ENCODE measurements at places on chromosomes 13 and 19.
A peak's percentile ranks its signal among the peaks of the same experiment; 100 is the strongest.

GRCh38 chr13:97548138-97548537 is 114.2 kb downstream of the RAP2A start:
- DNase-seq: no peak

DNA sequence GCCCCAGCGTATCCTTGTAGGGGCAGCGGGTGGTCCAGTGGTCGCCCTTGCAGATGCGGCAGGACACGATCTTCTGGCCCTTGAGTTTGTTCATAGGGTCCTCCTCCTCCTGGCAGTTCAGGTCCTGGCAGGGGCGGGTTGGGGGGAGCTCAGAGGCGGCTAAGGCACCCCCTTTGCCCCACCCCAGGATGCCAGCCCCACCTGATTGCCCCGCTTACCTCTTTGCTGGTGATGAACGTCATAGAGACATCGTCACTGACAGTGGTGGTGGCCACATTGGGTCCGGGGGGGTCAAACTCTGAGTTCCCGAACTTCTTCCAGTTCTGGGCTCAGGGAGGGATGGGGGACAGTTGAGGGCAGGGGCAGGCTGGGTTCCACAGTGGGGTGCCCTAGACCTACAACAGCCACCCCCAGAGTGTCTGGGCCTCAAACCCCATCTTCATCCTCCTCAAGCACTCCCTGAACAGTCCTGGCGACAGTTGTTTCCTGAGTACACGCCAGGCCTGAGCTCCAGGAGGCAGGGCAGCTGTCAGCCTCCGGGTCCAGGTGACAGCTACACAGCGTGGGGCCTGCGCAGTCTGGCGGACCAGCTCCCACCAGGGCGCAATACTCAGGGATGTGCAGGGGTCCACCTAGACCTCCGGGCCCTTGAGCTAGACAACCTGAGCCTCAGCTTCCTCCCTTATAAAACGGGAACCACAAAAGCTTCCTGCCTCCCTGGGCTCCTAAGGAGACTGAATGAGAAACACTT is 2.7 kb downstream of the EIF3G start:
- DNase-seq: no peak

- peak; percentile 35 for DNase-seq
Observed at GRCh38 chr19:1651568-1652291, 685 bp downstream of the TCF3 start.

DNA sequence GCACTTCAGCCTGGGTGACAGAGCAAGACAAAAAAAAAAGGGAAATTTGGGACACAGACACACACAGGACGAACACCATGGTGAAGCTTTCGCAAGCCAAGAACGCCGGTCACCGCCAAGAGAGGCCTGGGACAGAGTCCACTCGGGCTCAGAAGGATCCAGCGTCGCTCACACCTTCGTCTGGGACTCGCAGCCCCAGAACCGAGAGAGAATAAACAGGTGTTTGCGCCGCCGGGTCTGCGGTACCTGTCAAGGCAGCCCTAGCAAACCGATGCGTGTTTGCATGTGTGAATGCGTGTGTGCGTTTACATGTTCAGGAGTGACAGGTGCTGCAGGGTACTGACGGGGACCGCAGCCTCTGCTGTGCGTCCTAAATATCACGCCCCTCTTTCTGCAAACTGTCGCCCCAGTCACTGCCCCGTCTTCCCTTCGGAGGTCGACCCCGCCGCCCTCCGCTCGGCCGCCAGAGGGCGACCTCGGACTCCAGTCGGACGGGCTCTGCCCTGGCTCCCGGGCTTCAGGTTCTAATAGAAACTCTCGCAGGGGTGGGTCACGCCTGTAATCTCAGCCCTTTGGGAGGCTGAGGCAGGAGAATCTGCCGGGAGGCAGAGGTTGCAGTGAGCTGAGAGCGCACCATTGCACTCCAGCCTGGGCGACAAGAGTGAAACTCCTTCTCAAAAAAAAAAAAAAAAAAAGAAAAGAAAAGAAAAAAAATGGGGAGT is 11.8 kb upstream of the CSNK1G2 start:
- DNase-seq: peak; percentile 84

- no peak for DNase-seq
Observed at GRCh38 chr13:114100446-114101357, 31.7 kb downstream of the RASA3 start.

DNA sequence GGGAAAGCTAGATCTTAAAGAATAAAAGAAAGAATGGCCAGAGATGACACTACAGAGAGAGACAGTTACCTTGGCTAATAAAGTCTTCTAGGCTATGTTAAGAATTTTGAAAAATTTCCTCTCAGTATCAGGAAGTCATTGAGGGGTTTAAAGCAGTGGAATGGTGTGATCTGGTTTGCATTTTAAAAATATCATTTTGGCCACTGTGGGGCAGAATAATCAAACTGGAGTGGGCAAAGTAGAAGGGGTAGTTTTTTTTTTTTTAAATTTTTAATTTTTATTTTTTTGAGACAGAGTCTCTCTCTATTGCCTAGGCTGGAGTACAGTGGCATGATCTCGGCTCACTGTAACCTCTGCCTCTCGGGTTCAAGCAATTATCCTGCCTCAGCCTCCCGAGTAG is 4.4 kb upstream of the CNMD start:
- no peak for DNase-seq

GRCh38 chr13:27979765-27980279 is 8.7 kb downstream of the URAD start:
- no peak for DNase-seq

GRCh38 chr13:105997581-105998550 is 537.6 kb downstream of the EFNB2 start:
- DNase-seq: no peak

DNA sequence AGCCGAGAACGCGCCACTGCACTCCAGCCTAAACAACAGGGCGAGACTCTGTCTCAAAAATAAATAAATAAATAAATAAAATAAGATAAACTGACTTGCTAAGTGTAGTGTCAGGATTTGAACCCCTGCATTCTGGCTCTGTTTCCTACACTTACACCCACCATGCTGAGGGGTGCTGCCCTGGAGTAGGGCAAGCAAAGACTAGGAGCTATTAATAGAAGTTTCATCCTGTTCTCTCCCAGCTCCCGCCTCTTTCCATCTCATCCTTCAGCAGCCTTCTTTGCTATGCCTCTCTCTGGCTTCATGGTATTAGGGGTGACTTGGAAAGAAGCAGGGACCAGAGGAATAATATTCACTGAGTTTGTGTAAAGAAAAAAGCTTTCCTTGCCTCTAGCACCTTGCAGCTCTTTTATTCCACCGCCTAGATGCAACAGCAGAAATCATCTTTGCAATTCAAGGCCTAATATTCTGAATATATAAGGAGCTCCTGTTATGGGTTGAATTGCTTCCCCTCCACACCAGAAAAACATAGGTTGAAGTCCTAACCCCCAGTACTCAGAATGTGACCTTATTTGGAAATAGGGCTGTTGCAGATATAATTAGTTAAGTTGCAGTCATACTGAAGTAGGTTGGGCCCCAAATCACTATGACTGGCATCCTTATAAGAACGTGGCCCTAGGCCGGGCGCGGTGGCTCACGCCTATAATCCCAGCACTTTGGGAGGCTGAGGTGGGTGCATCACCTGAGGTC is 8.7 kb upstream of the PLAUR start:
- DNase-seq: no peak

- DNase-seq: no peak
Observed at GRCh38 chr19:57818378-57818777, 3.7 kb upstream of the ZNF552 start.

- peak; percentile 22 for DNase-seq
Observed at GRCh38 chr13:41428155-41428554, 29.2 kb upstream of the RGCC start.

DNA sequence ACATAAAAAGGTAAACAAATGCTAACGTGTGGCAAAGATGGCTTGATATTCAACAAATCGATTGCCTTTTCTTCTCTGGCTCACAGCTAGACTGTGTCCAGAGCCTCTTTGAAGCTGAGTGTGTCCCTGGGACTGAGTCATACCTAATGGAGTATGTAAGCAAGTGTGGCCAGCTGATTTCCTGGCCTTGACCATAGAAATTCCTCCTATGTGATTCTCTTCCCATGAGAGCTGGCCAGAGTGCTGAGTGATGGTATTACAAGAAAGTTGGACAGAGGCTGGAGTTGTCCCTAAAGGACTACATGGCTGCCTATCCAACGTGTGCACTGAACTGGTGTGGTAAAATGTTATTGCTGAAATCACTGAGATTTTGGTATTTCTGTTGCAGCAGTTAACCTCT is 320.1 kb upstream of the SLC10A2 start:
- DNase-seq: no peak

GRCh38 chr19:41456342-41456918 is 13.5 kb downstream of the ERICH4 start:
- no peak for DNase-seq

GRCh38 chr13:63093907-63094469 is 1678.3 kb upstream of the PCDH20 start:
- no peak for DNase-seq

DNA sequence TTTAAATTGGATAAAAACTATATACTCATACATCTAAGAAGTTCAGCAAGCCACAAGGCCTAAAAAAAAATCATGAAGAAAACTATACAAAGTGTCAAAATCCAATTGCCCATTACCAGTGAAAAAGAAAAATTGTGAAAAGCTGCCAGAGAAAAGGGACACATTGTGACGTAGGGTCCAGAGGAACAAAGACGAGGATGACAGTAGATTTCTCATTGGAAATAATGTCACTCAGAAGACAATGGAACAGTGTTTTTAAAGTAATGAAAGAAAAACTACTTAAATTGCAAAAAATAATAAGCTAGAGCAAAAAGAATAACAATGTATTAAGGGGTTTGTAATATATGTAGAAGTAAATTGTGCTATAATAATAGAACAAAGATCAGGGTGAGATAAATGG is 195.2 kb downstream of the EFNB2 start:
- no peak for DNase-seq

DNA sequence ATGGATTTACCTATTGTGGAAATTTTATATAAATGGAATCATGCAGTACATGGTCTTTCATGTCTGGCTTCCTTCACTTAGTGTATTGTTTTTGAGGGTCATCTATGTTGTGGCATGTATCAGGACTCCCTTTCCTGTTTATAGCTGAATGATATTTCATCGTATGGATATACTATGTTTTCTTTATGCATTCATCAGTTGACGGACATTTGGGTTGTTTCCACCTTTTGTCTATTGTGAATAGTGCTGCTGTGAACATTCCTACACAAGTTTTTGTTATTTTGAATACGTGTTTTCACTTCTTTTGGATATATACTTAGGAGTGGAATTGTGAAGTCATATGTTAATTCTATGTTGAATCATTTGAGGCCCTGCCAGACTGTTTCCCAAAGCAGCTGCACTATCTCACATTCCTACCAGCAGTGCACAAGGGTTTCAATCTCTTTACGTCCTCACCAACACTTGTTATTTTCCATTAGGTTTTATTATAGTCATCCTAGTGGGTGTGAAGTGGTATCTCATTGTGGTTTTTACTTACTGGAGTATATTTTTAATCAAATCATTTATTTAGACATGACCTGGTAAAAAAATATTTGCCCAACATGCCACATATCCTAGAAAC is 262.7 kb downstream of the DLEU7 start:
- no peak for DNase-seq

DNA sequence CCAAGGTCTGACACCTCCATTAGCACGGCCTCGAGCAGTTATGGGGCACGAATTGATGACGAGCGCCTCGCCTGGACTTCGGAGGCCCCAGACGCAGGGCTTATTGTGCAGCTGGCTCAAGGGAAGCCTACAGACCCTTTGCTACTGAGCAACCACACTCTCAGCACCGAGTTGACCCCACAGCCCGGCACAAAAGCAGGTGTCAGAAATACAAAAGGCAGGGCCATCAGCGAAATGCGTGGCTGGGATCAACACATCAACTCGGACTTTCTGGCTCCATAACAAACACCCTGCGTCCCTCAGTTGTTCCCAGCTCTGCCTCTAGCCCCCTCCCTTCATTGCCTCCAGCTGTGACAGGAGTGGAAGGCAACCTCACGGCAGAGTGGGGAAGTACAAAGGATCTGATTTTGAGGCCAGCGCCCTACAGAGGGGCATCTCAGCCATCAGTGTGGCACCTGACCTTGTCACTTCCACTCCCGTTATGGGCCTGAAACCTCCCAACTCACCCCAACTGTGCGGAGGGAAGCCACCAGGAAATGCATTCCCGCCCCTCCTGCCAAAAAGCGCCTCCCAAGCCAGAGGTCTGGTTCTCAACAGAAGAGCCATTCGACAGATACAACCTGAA is 18.0 kb downstream of the PEPD start:
- no peak for DNase-seq

GRCh38 chr19:18322318-18322758 is 538 bp downstream of the LSM4 start:
- no peak for DNase-seq

- no peak for DNase-seq
Observed at GRCh38 chr19:39823686-39824085, 10.3 kb downstream of the DYRK1B start.

GRCh38 chr19:40512473-40513344 is 45.9 kb downstream of the SPTBN4 start:
- no peak for DNase-seq

- peak; percentile 56 for DNase-seq
Observed at GRCh38 chr13:113951246-113951999, 22.5 kb downstream of the C13orf46 start.

GRCh38 chr19:2302319-2303210 is 5.4 kb downstream of the LINGO3 start:
- DNase-seq: no peak

DNA sequence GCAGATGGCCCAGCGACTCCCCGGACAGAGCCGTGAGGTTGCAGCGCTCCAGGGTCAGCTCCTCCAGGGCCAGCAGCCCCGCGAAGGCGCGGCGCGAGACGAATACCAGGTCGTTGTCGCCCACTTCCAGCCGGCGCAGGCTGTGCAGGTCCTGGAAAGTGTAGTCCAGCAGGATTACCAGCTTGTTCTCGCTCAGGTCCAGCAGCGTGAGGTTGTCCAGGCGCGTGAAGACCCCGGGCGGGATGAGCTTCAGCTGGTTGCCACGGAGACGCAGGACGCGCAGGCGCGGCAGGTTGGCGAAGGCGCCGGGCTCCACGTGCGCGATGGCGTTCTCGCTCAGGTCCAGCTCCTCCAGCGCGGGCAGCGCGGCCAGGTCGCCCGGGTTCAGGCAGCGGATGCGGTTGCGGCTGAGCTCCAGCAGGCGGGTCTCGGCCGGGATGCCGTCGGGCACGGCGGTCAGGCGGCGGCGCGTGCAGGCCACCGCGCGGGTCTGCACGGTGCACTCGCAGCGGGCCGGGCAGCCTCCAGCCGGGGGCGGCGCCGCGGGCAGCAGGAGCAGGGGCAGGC is 9.3 kb upstream of the PEAK3 start:
- DNase-seq: no peak

DNA sequence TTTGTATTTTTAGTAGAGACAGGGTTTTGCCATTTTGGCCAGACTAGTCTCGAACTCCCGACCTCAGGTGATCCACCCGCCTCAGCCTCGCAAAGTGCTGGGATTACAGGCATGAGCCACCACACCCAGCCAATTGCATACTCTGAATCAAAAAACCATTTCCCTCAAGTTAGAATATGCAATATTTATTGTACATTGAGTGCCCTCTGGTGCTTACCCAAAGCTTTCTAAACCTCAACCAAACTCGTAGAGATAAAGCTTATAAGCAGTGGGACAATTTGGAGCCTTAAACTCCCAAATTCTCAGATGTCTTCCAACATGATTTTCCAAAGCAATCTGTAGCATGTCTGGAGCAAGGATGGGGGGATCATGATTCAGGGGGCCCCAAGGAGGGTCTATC is 22.4 kb downstream of the RFXAP start:
- no peak for DNase-seq

GRCh38 chr19:4456476-4456842 is 1.1 kb downstream of the UBXN6 start:
- no peak for DNase-seq

GRCh38 chr13:27578121-27579030 is 42.0 kb downstream of the LNX2 start:
- no peak for DNase-seq

GRCh38 chr19:42683917-42684513 is 56.3 kb downstream of the PSG3 start:
- DNase-seq: no peak

- no peak for DNase-seq
Observed at GRCh38 chr19:47670736-47671135, 42.5 kb upstream of the EHD2 start.

Data from stimulated activated CD4-positive, alpha-beta T cell treated with anti-CD3 and anti-CD28 coated beads, Interleukin-1b, Interleukin-23, amount 100 ng/mL, for 4 hours (primary cell).